ENCODE measurements at places on chromosomes 7 and 10.

DNA sequence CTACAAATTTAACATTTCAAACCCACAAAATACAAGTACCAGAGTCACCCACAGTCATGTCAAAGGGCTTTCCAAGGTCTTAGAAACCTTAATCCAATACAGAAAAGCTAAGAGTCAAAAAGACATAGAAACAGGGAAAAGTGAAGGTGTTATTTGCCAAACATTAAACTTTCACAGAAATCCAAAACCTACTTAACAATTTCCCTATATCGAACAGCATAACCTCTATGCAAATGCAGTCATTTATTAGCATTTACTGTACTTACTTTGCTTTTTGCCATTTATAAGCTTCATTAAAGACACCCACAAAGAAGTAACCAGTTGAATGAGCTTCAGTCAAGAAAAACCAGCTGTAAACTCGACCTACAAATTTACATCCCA, 1.6 kb downstream of the PANK1 start:
- DNase-seq, result no peak

- DNase-seq, result no peak
Observed at GRCh38 chr7:112272921-112273561, 66.5 kb downstream of the ZNF277 start.

- DNase-seq, result no peak
Observed at GRCh38 chr7:66602159-66602558, 26.5 kb upstream of the KCTD7 start.

GRCh38 chr7:78479348-78479747, 680.8 kb downstream of the PHTF2 start:
- no peak for DNase-seq

- DNase-seq, result no peak
Observed at GRCh38 chr10:30813872-30814481, 184.4 kb upstream of the LYZL2 start.

DNA sequence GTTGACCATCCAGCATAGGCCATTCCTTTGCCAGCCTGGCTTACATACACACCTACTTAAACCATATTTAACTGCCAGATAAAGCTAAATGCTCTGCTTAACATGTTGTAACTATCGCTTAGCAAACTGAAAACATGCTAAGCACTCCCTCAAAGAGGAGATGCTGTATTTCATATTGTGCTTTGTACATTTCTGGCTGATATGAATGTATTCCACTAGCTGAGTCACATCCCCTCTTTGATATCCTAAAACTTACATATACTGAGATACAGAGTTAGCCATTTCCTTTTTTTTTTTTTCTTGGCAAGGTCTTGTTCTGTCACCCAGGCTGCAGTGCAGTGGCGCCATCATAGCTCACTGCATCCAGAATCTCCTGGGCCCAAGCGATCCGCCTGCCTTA, 99.4 kb downstream of the TPST1 start:
- DNase-seq, result no peak

All from effector memory CD4-positive, alpha-beta T cell (primary cell).